Occipital lobe (tissue), 3 donors: ENCODE measurements at places on chromosomes 5 and 9. TPM values are rescaled to one million over a fixed set of nuclear protein-coding genes. Genes with fewer than 3 reads are reported as not detected.

- DNase-seq = no peak
These were observed 67.4 kb upstream of the ADAMTS19 start for GRCh38 chr5:129392681-129393080.

DNA sequence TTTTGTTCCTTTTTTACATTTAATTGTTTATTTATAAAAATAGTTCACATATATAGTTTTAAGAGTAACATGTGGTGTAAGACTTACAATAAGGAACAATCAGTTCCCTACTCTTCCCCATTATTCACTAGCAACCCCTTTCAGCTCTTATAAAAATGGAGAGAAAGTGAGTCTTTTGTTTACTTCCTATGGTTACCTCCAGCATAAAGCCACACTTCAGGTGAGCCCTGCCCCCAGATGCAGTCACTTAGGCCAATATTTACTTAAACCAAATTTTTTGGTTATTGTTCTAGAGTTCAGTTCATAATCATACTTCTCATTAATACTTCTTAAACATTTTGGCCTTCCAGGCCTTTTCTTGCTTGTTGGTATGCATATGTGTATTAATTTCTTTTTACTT lies 33.7 kb downstream of the UBE2R2 start:
- no peak for DNase-seq

DNA sequence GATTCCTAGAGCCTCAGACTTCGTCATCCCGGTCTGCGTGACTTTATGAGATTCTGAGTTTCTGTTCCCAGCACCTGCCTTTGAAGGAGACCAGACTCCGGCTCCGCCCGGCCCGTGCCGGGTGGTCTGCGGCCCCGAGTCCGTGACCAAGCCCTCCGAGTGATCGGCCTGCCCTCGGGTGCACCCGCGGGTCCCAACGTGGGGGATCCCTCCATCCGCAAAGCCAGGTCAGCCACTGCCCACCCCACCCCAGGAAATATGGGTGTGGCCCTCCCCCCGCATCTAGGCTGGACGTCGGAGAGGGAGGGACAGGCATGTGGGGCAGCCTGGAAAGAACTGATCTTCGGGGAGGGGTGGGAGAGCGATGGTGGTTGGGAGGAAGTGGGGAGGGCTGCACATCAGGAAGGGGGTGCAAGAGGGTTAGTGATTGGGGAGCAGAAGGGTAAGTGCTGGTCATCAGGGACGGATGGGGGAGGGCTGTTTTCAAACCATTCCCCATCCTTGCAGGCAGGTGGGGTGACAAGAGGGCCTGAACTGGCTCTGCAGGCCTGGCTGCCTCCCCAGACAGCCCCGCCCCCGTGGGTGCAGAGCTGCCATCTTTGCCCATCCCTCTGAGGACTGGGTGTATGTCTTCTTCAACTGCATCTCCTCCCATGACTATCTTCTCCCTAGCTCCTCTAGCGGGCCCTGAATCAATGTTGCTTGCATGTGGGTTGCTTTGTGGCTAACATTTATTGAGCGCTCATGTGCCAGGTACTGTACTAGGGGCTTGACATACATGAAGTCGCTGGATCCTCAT lies 747 bp downstream of the LRSAM1 start:
- DNase-seq = peak; percentile 44

GRCh38 chr5:123752552-123753179 lies 240.7 kb downstream of the CSNK1G3 start:
- no peak for DNase-seq

GRCh38 chr9:115972843-115973595 lies 180.6 kb upstream of the PAPPA start:
- no peak for DNase-seq

DNA sequence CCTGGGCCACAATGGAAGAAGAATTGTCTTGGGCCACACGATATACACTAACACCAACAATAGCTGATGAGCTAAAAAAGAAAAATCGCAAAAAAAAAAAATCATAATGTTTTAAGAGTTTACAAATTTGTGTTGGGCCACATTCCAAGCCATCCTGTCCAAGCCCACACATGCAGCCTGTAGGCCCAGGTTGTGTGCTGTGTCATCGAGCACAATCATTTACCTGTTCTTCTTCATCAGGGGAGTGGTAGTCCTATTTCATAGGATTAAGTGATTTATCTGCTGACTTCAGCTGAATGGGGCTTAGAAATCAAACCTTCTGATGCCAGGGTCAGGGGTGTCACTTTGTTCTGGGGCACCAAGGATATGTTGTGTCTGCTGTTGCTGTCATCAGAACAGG lies 44.6 kb upstream of the ELL2 start:
- DNase-seq = no peak

- no peak for DNase-seq
These were observed 76.4 kb downstream of the PLK2 start for GRCh38 chr5:58383448-58383847.

DNA sequence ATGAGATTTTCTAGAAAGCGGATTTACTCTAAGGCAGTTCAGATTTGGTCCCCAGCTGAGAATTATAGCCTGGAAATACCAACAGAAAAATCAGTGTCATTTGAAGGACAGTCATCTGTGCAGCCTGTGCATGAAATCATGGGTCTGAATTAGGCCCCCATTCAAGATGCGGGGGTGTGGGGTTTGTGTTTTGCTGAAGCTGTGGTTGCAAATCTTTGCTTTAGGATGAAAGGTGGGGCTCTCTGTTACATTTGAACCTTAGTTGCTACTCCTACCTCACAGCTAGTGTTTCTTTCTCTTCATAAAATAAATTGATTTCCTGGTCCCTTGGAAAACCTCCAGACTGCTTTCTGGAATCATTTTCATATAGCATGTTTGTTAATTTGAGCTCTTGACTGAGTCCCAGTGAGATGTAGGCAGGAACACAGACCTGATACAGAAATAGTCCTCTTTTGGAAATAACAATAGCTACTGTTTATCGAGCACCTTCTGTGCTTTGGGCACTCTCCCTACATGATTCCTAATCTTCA lies 4.8 kb upstream of the ABL1 start:
- DNase-seq = no peak

- DNase-seq = no peak
These were observed 44.8 kb downstream of the PRLR start for GRCh38 chr5:35185518-35185917.

DNA sequence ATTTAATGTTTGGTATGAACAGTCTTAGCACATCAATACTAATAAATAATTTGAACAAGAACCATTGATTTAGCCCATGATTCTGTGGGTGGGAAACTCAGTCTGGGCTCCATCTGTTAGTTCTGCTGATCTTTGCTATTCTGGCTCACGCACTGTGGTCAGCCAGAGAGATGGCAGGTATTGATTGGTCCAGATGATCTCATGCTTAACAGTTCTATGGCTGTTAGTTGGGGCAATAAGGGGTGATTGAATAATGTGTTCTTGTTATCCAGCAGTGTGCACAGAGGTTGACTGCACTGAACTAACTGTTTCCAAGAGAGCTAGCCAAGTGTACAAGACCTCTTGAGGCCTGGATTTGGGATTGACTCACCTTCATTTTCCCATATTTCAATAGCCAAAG lies 824.3 kb downstream of the SEMA5A start:
- DNase-seq = no peak

DNA sequence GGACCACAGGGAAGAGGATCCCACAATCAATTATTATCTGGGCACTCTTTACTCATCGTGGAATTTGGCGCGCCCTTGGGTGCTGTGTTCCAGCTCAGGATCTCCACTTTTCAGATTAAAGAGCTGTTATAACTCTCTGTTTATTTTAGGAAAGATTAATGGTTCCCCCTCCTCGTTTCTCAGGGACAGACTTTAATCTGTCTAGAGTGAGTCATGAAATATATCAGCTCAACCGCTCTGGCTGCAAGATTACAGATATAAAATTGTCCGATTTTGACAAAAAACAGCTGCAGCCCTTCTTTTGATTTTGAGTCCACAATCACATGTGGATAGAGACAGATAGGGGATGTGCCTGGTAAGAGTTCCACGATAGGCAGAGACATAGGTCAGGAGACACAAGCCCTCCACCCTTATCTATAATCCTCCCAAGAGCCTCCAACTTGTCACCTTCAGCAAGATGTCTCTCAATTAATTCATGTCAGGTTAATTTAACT lies 77.6 kb upstream of the ANKRD55 start:
- no peak for DNase-seq

- DNase-seq = no peak
These were observed 29.3 kb upstream of the WWC1 start for GRCh38 chr5:168262042-168262743.

DNA sequence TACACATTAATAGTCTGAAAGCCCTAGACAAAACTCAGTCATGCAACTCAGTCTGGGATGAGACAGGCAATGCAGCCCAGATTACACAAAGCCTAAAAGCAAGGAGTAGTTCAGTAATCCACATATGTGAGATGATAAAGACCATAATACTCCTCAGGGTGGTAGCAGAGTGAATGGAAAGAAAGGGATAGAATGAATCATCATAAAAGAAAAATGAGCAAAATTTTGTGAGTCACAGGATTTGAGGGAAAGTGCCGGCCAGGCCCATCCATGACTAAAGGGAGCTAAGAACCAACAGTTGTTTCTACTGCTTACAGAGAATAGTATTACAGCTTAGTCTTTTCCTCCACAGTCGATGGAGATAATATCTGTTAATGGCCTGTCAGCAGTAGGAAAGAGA lies 90.0 kb upstream of the POU5F2 start:
- DNase-seq = no peak

DNA sequence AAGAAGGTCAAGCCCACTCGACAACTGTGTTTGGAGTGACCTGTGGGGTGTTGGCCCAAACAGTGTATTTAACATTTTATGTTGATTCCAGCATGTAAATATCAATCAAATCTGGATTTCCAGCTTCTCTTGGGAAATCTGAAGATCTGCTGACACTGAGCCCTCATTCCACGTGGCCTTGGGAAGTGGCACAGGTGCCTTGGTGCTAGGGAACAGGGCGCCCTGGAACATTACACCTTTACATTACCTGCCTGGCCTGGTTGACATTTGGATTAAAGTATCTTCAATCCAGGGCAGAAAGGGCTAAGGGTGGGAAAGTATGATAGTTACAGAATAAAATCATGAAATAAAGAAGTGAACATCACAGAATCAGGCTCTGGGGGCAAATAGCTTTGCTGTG lies 84.9 kb upstream of the CTSL start:
- no peak for DNase-seq

- no peak for DNase-seq
These were observed 226.9 kb downstream of the TMEM38B start for GRCh38 chr9:105921057-105921726.

- no peak for DNase-seq
These were observed 85.2 kb downstream of the MUSK start for GRCh38 chr9:110753731-110754231.

DNA sequence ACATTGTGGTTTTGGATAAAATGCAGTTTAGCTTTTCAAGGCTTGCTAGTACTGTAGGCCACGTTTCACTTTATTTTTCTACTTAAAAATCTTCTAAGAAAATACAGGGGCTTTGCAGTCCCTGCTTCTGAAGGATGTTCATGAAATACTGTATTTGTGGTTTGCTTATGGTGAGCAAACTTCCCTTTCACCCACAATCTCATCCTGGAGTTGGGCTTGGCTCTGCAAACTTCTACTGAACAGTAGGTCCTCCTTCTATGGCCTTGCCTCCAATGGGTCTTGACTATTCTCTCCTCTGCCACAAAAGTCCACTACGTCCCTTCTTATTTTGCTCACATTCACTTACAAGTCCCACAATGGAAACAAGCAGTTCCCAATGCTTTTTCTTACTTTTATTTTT lies 502.7 kb upstream of the KLF4 start:
- no peak for DNase-seq

- no peak for DNase-seq
These were observed 711.5 kb downstream of the CETN3 start for GRCh38 chr5:89698028-89698427.

GRCh38 chr5:30832519-30832918 lies 361.0 kb upstream of the CDH6 start:
- DNase-seq = no peak

- DNase-seq = no peak
These were observed 326.7 kb upstream of the EFNA5 start for GRCh38 chr5:107997338-107997980.

GRCh38 chr5:151683986-151684588 lies 2.6 kb downstream of the SPARC start:
- no peak for DNase-seq

- no peak for DNase-seq
These were observed 877.9 kb upstream of the WWC1 start for GRCh38 chr5:167413506-167413905.

GRCh38 chr5:164048359-164048926 lies 543.0 kb downstream of the MAT2B start:
- no peak for DNase-seq

DNA sequence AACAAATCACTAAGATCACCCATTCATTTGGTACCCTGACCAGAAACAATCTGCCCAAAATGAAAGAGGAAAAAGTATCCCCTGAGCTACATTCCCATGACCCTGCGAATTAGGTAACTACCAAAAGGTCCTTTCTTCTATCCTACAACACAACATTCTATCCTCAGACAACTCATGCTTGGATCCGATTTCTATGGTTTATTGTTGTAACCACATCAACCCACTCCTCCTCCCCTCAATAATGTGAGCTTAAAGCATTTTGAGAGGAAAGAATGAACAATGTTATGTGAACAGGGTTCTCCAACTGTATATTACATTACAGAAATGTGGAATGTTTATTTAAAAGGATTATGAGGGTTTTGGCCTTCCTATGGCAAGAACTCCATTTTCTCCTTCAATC lies 4.0 kb downstream of the SLC35D2 start:
- DNase-seq = no peak

GRCh38 chr5:148401604-148402003 lies 17.8 kb downstream of the FBXO38 start:
- no peak for DNase-seq

DNA sequence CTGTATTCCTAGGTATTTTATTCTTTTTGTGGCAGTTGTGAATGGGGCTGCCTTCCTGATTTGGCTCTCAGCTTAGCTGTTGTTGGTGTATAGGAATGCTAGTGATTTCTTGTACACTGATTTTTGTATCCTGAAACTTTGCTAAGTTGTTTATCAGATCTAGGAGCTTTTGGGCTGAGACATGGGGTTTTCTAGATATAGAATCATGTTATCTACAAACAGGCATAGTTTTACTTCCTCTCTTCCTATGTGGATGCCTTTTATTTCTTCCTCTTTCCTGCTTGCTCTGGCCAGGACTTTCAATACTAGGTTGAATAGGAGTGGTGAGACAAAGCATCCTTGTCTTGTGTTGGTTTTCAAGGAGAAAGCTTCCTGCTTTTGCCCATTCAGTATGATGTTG lies 129.9 kb downstream of the DMXL1 start:
- no peak for DNase-seq

- DNase-seq = no peak
These were observed 3.4 kb downstream of the BTNL9 start for GRCh38 chr5:181043285-181044092.

Gene SLC12A7
- total RNA-seq = 4.4 TPM

Gene KCTD16
- total RNA-seq = 23.6 TPM

Gene GABRA6
- 0.31 TPM for total RNA-seq

Gene KCNT1
- 2.7 TPM for total RNA-seq

Gene PCDHB3
- total RNA-seq = 10.3 TPM

Gene KIF12
- total RNA-seq = 3.3 TPM

Gene SOHLH1
- not detected for total RNA-seq

Gene F2R
- total RNA-seq = 29.2 TPM

Gene TTC16
- not detected for total RNA-seq

Gene LCN1
- not detected for total RNA-seq

Gene FOXD4L4
- 0.78 TPM for total RNA-seq

Gene OR13C9
- total RNA-seq = 0.62 TPM

Gene GRXCR2
- not detected for total RNA-seq

Gene PAX5
- total RNA-seq = not detected

Gene BTNL9
- 0.78 TPM for total RNA-seq
